Mesothelial cell of epicardium (in vitro differentiated cells): ENCODE measurements at places on chromosomes 2 and 18. TPM values are rescaled to one million over a fixed set of nuclear protein-coding genes. Genes with fewer than 3 reads are reported as not detected.

DNA sequence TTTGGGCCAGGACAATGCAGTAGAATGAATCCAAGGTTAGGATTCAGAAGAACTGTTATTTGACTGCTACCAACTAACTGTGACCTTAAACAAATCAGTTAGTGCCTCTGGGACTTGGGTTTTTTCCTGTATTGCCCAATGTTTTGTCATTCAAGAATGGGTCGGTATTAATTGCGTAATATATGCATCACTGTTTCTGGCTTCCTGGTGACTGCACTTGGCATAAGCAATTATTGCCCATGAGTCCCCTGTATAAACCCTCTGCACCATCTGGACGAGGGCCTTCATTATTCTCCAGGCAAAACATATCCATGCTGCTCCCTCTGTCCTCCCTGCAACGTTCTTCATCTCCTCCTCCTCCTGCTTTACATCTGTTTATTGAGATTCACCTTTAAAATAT is 255.8 kb upstream of the LRRTM1 start:
- H3K4me1 ChIP-seq, result peaks cover 16% of the 10 kb centered on the region
- peaks cover 5% of the 10 kb centered on the region for H3K27me3 ChIP-seq
- no peak overlapping the region for H3K4me3 ChIP-seq
- DNase-seq, result no peak
- H3K27ac ChIP-seq, result no peak overlapping the region

- DNase-seq, result no peak
- H3K4me3 ChIP-seq, result no peak overlapping the region
- no peaks in the 10 kb centered on the region for H3K27me3 ChIP-seq
- no peaks in the 10 kb centered on the region for H3K36me3 ChIP-seq
- H3K27ac ChIP-seq, result no peak overlapping the region
These were observed 185.0 kb downstream of the BCL11A start for GRCh38 chr2:60368456-60368855.

- DNase-seq, result no peak
- H3K4me3 ChIP-seq, result no peak overlapping the region
- peaks cover 22% of the 10 kb centered on the region for H3K27me3 ChIP-seq
- no peaks in the 10 kb centered on the region for H3K36me3 ChIP-seq
- H3K27ac ChIP-seq, result no peak overlapping the region
These were observed 781.3 kb upstream of the ID2 start for GRCh38 chr2:7900593-7900992.

- peaks cover 19% of the 10 kb centered on the region for H3K4me1 ChIP-seq
- DNase-seq, result no peak
- H3K27ac ChIP-seq, result no peak overlapping the region
- H3K36me3 ChIP-seq, result no peaks in the 10 kb centered on the region
- no peak overlapping the region for H3K4me3 ChIP-seq
These were observed 3.4 kb upstream of the NARS1 start for GRCh38 chr18:57624988-57625387.

The RSAD2 gene
- total RNA-seq, result 3.7 to 4.4 TPM (median 4.3 TPM) in 3 replicates
